AG10803 (cell line): ENCODE measurements at places on chromosomes 3 and 15.

DNA sequence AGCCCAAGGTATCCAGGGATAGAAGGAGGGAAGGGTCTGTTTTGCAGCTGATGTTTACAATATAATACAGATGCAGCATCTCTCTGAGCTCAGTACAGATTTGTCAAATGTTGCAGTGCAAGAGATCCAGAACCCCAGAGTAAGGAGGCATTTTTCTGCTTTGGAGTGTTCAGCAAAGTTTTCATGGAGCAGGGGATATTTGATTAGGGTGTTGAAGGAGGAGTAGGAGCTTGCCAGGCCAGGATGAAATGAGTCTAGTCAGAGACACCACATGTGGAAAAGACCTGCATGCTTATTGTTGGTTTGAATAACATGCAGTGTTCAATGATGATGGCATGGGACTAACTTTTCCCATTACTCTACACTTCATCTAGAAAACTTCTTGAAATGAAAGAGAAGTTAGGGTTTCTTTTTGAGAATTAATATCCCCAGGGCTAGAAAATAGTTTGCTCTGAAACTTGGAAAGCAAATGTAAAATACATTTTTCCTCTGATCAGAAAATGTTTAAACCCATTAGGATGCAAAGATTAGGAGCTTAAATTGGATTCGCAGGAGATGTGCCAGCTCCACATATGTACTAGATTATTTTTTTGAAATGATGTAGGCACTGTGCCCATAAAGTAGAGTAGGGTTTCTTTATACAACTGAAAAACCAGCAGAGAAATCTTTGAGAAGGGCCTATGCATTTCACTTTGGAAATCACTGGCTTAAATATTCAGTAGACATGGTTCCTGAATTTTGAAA, 243.8 kb downstream of the CACNA2D3 start:
- DNase-seq: no peak

GRCh38 chr3:198092276-198092675, 132.3 kb downstream of the LMLN start:
- DNase-seq: no peak

DNA sequence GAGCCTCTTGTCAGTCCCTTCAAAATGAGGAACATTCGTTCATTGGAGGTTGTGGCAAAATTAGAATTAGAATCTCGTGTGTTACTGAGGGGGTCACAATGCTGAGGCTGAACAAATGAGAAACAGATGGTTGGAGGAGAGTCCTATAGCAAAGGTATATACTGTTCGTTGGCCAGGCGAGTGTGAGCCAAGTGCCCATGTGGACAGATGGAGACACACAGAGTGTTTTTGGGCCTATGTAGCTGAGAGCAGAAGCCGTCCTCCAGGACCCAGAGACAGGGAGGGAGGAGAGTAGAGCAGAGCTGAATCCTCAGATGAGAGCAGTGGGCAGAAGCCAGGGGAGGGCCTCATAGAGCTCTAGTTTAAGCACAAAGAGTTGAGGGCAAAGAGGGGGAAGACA, 98.9 kb downstream of the NR1D2 start:
- no peak for DNase-seq

GRCh38 chr3:157257101-157257500, 97.2 kb upstream of the CCNL1 start:
- DNase-seq: peak; percentile 55

- DNase-seq: no peak
These were observed 33.8 kb upstream of the GYG1 start for GRCh38 chr3:148957586-148957985.

GRCh38 chr3:123066896-123067688, at the start of gene PDIA5:
TSS of gene PDIA5 (plus strand) at chr3:123067025. CDS start at chr3:123067165, 140 bp downstream.
- peak; percentile 87 for DNase-seq
